ENCODE measurements at places on chromosomes 6 and 20. TPM values are rescaled to one million over a fixed set of nuclear protein-coding genes. Genes with fewer than 3 reads are reported as not detected.
A peak's percentile ranks its signal among the peaks of the same experiment; 100 is the strongest.

- DNase-seq = no peak
- H3K4me3 ChIP-seq = no peak overlapping the region
- H3K4me1 ChIP-seq = peaks cover 32% of the 10 kb centered on the region
- peak overlapping the region; percentile 75 for H3K27ac ChIP-seq
- no peaks in the 10 kb centered on the region for H3K36me3 ChIP-seq
Measured at GRCh38 chr6:16512544-16513290, 248.5 kb downstream of the ATXN1 start.

- no peaks in the 10 kb centered on the region for H3K27me3 ChIP-seq
- no peak overlapping the region for H3K4me3 ChIP-seq
- no peaks in the 10 kb centered on the region for H3K36me3 ChIP-seq
- H3K4me1 ChIP-seq = peaks cover 8% of the 10 kb centered on the region
- no peak for DNase-seq
- H3K27ac ChIP-seq = no peak overlapping the region
Measured at GRCh38 chr6:128290221-128290620, 230.2 kb downstream of the PTPRK start.

Gene OR2H2
- not detected for total RNA-seq

Gene RHAG
- not detected for total RNA-seq

Gene GSTA2
- total RNA-seq = not detected

DNA sequence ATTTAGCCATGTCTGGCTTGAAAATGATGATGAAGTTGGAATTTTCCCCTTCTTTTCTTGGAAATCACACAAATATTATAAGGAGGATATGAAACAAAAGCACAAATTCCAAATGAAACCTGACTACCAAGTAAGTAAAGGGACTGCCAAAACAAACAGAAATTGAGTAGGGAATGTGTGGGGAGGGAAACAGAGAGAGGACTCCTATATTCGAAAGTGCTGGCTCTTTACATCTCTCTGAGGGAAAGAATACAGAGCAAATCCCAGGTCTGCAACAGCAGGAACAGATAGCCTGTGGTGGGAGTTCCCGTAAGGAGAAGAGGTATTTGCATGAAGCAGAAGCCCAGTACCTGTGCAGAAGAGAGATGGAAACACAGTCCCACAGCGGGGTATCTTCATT, 583.7 kb downstream of the EPM2A start:
- no peak overlapping the region for H3K4me3 ChIP-seq
- no peaks in the 10 kb centered on the region for H3K36me3 ChIP-seq
- no peaks in the 10 kb centered on the region for H3K4me1 ChIP-seq

- no peak overlapping the region for H3K4me3 ChIP-seq
- DNase-seq = no peak
- no peaks in the 10 kb centered on the region for H3K27me3 ChIP-seq
- H3K27ac ChIP-seq = no peak overlapping the region
Measured at GRCh38 chr6:94251878-94252277, 832.5 kb upstream of the EPHA7 start.

Gene WFDC2
- total RNA-seq = 0.80 TPM

- H3K27ac ChIP-seq = no peak overlapping the region
- DNase-seq = no peak
- H3K4me3 ChIP-seq = no peak overlapping the region
- no peaks in the 10 kb centered on the region for H3K27me3 ChIP-seq
Measured at GRCh38 chr6:12175626-12176025, 114.5 kb upstream of the EDN1 start.

GRCh38 chr6:52667572-52667971, 3.3 kb upstream of the TMEM14A start:
- no peaks in the 10 kb centered on the region for H3K27me3 ChIP-seq
- peaks cover 27% of the 10 kb centered on the region for H3K4me1 ChIP-seq
- no peak overlapping the region for H3K27ac ChIP-seq
- no peak overlapping the region for H3K4me3 ChIP-seq
- no peak for DNase-seq

DNA sequence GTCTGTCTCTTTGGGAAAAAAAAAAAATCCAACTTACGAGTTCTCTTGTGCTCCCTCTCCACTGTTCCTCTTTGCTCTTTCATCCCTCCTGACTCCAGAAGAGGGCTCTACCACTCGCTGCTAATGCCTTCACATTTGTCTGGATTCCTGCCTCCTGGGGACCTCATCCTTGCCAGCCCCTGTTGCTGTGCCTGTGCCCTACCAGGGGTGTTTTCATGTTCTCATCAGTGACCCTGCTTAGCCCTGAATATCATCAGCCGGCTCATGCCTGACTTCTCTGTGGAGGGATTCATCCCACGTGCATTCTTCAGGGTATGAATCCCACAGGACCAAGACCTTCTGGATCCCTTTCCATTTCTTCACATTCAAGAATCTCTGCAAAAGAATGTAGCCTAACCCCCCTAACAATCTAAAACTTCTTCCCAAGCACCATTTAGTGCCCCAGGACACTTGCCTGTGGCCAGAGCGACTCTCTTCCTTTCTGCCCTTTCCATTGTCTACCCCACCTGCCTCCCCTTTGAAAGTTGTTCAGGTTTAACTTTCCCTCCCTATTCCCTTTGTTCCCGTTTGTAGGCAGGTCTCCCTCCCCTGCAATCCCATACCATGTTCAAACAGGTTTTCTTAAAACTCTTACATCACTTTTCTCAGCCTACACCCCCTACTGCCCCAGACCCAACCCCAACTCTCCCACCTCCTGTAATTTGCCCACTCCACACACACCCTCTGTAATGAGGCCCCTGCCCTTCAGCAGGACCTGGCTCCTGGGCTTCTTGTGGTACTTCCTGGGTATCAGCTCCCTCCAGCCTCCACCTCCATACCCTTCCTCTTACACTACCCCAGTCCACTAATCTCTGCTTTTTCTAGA, 50.2 kb downstream of the RREB1 start:
- peaks cover 14% of the 10 kb centered on the region for H3K36me3 ChIP-seq
- no peak overlapping the region for H3K4me3 ChIP-seq
- DNase-seq = no peak

Gene CTCFL
- not detected for total RNA-seq

- H3K4me1 ChIP-seq = no peaks in the 10 kb centered on the region
- peaks cover 35% of the 10 kb centered on the region for H3K27me3 ChIP-seq
- no peak within 1 kb of the TSS for H3K4me3 ChIP-seq
- no peaks in the 10 kb centered on the region for H3K36me3 ChIP-seq
- no peak within 1 kb of the TSS for H3K27ac ChIP-seq
- DNase-seq = no peak
Measured at GRCh38 chr6:73353636-73354593, at the start of gene DPPA5. DPPA5 (minus strand) TSS chr6:73354276; CDS start chr6:73354225, 51 bp downstream.

GRCh38 chr6:3228046-3228671, 706 bp upstream of the TUBB2B start:
- H3K27me3 ChIP-seq = peaks cover 47% of the 10 kb centered on the region
- DNase-seq = peak; percentile 32
- H3K27ac ChIP-seq = peak overlapping the region; percentile 62

GRCh38 chr6:52407467-52407866, 12.7 kb upstream of the EFHC1 start:
- H3K4me1 ChIP-seq = peaks cover 51% of the 10 kb centered on the region
- peak overlapping the region; percentile 41 for H3K27ac ChIP-seq
- no peak for DNase-seq

DNA sequence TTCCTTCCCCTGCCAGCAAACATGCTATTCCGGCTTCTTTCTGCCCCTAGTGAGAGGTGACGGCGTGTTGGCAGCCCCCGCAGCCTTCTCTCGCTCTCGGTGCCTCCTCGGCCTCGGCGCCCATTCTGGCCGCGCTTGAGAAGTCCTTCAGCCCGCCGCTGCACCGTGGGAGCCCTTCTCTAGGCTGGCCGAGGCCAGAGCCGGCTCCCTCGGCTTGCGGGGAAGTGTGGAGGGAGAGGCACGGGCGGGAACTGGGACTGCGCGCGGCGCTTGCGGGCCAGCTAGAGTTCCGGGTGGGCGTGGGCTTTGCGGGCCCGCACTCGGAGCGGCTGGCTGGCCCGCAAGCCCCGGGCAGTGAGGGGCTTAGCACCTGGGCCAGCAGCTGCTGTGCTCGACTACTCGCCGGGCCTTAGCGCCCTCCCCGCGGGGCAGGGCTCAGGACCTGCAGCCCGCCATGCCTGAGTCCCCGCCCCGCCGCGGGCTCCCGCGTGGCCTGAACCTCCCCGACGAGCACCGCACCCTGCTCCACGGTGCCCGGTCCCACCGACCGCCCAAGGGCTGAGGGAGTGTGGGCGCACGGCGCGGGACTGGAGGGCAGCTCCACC, 20.0 kb upstream of the PXDC1 start:
- no peak overlapping the region for H3K4me3 ChIP-seq
- H3K36me3 ChIP-seq = no peaks in the 10 kb centered on the region
- no peak overlapping the region for H3K27ac ChIP-seq
- peaks cover 36% of the 10 kb centered on the region for H3K27me3 ChIP-seq

DNA sequence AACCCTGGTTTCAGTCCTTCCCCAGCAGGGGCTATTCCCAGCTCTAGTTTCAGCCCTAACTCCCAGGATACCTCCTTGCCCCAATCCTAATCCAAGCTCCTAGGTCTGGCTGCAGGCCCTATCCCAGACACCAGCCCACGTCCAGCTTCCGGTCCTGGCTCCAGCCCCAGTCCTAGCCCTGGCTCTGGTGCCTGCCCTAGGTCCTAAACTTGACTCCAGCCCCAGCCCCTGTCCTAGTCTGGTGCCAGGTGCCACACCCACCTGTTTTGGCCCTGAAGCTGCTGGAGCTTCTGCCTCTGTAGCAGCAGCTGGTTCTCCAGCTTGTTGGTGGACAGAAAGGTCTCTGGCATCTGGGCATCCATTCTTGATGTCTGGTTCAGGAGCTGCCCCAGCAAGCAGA, 28.1 kb downstream of the ANGPT4 start:
- DNase-seq = no peak
- H3K27ac ChIP-seq = no peak overlapping the region
- no peak overlapping the region for H3K4me3 ChIP-seq

- no peaks in the 10 kb centered on the region for H3K36me3 ChIP-seq
- no peaks in the 10 kb centered on the region for H3K27me3 ChIP-seq
- H3K4me1 ChIP-seq = no peaks in the 10 kb centered on the region
- no peak overlapping the region for H3K4me3 ChIP-seq
- DNase-seq = no peak
- no peak overlapping the region for H3K27ac ChIP-seq
Measured at GRCh38 chr6:84920021-84920420, 155.6 kb upstream of the TBX18 start.

- H3K36me3 ChIP-seq = no peaks in the 10 kb centered on the region
- no peak overlapping the region for H3K27ac ChIP-seq
- DNase-seq = no peak
Measured at GRCh38 chr6:120869397-120869796, 464.9 kb downstream of the TBC1D32 start.

Gene AVP
- total RNA-seq = not detected

DNA sequence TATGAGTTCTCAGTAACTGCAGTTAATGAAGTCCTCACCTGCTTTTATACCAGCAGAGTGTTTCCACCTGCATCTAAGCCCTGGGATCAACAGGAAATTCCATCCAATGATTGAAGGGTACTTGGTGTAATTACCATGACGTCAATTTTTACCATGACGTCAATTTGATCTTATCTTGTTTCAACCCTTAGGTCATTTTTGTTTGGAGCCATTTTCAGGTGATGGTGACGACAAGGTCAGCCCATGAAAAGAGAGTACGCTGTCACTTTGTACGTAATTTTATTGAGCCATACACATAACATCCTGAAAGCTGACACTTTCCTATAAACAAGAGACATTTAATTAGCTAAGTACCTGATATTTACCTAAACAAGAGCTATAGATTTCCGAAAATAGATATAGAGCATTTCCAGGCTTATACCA, at the start of gene CGA:
CGA (minus strand) TSS at position 20 of the 423 bp plus-strand sequence. CDS start 6,906 bp downstream, outside the sequence.
- H3K27me3 ChIP-seq = peaks cover 24% of the 10 kb centered on the region
- no peak for DNase-seq
- H3K27ac ChIP-seq = no peak within 1 kb of the TSS
- no peaks in the 10 kb centered on the region for H3K36me3 ChIP-seq
- H3K4me3 ChIP-seq = no peak within 1 kb of the TSS
- H3K4me1 ChIP-seq = no peaks in the 10 kb centered on the region

DNA sequence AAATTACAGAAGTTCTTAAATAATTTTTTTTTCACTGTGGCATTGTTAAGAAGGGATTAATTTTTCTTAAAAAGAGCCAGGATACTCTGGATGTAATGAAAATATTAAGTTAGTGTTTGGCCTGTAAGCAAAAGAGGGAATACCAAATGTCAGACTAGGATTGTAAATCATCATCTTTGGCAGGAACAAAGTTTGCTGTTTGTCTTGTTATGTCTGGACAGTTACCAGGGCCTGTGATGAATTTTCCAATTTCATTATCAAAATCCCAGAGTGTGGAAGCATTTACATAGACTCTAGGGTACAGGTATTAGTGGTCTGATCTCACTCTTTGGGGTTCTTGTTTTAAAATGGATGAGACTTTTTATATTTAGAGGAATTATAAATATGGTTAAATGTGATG, 26.1 kb downstream of the CEP57L1 start:
- peaks cover 3% of the 10 kb centered on the region for H3K36me3 ChIP-seq
- H3K27ac ChIP-seq = no peak overlapping the region
- peaks cover 10% of the 10 kb centered on the region for H3K4me1 ChIP-seq
- no peak overlapping the region for H3K4me3 ChIP-seq
- no peaks in the 10 kb centered on the region for H3K27me3 ChIP-seq

DNA sequence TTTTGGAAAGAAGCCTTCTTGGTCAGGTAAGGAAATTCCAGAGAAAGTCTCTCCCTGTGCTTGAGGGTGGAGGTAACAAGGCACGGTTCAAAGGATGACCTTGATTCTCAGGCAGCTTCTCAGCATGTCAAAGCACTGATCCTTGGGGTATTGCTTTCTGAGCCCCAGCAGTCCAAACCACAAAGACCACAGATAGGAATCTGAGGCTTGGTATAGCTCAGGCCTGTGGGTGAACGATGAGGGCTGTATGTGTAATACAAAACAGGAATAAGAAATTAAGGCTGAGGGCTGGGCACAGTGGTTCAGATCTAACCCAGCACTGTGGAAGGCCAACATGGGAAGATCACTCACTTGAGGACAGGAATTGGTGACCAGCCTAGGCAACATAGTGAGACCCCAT, 70.2 kb upstream of the SLC22A1 start:
- H3K36me3 ChIP-seq = peaks cover 91% of the 10 kb centered on the region
- no peak for DNase-seq
- peaks cover 21% of the 10 kb centered on the region for H3K4me1 ChIP-seq
- no peaks in the 10 kb centered on the region for H3K27me3 ChIP-seq
- H3K4me3 ChIP-seq = no peak overlapping the region

Measured in naive thymus-derived CD8-positive, alpha-beta T cell (primary cell).